ENCODE measurements at places on chromosomes 13 and 19.

- no peak for DNase-seq
Measured at GRCh38 chr19:16197188-16197621, 506 bp upstream of the AP1M1 start.

DNA sequence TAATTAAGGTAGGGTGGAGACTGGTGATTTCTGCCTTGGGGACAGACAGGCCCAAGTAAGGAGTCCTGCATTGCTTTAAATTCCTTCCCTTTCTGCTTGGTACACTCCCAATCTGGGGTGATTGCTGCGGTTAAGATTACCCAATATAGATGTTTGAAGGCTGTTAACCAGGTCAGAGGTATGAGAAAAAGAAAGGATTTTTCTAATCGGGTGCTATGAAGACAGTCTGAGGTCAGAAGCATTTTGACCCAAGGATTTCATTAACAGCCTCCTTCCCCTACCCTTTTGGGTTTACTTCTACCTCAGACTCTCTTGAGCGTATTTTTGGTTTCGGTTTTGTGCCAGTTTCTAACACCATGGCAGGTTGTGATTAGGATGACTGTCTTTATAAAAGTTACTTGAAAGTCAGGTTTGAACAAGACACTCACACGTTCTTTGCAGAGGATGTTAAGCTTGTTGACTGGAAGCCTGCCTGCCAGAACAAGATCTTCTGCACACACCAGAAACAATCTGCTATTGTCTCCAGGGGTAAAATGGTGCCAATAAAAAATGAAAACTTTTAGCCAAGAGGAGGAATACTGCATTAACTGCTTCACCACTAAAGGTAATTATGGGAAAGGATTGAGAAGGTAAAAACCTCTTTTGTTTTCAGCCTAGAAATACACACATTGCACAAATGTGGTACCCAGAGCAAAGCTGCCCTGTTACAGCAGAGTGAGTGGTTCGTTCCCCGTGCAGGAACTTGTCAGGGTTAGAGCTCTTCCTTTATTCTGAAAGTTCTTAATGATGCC is 108.8 kb downstream of the NDFIP2 start:
- DNase-seq, result no peak

- DNase-seq, result peak; percentile 63
Measured at GRCh38 chr19:17420475-17420924, 653 bp downstream of the MVB12A start.

DNA sequence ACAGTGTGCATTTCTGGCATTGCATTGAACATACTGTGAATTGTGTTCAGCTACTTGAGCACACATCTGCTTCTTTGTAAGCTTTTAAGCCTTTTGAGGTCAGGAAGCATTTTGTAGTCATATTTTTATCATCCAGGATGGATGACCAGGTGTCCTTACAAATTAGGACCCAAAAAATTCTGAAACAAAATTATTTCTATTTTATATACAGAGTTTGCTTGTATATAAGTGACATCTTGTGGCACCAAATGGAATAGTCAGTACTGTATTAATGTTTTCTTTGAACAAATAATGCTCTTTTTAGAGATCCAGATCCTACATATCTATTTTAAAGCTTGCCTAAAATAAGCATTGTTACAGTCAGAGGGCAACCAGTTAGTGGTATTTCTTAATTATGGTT is 9.5 kb upstream of the SUPT20H start:
- DNase-seq, result no peak

DNA sequence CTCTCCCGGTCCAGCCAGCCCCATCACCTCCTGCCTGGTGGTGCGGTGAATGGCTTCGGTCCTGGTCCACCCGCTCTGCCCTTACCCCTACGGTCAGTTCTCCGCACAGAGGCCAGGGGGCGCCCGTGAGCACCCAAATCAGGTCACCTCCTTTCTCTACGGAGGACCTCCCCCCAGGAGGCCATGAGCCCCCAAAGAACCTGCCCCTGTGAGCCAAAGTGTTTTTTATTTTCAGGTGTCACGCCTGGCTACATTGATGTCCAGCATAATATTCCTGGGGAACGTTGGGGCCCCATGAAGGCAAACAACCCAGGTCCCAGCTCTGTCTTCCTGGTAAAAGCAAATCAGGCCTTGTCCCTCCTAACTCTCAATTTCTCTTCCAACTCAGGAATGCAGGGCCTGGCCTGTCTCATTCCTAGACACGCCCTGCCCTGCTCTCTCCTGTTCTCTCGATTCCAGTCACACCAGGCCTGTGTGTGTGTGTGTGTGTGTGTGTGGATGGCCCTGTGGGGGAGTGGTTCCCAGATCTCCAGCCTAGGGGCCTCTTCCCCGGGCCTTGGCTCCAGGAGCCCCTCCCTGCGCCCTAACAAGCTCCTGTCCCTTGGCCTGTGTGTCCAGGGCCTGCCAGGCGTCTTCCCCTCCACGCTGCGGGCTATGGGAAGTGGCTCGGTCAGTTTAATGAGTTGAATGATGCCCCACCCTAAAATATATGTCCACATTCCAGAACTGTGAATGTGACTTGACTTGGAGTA is 9.7 kb upstream of the GIPC1 start:
- peak; percentile 92 for DNase-seq

All from iPS-NIHi11 (cell line).